ENCODE measurements at places on chromosomes 2 and 18. TPM values are rescaled to one million over a fixed set of nuclear protein-coding genes. Genes with fewer than 3 reads are reported as not detected.

DNA sequence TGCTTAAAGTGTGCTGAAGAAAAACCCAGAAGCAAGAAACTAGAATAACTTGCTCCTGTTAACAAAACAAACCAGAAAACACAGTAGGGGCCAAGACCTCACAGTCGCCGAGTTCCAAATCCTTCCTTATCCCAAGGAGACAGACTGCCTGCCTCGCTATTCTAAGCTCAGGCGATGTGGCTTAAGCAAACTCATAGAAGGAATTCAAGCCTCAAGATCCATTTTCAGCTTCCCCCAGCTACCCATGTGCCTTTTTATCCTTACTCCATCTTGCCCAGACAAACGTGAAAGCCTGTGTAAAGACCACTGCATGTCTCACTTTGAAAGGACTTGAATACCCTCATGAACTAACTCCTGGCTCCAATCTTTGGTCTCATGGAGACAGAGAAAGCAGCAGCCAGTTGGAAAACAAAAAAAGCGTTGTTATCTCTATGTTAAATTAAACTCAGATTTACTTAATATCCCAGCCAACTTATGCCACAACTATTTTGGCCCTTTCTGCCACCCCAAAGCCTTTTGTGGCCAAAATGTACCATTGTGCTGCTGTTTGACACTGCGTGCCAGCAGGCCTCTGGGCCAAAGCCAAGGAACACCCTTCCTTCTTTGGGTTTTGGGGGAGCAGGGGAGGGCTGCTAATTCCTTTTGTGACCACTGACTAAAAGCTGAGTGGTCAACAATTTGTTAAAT lies 123.2 kb upstream of the FZD5 start:
- peak overlapping the region; percentile 5 for H3K27ac ChIP-seq
- H3K36me3 ChIP-seq = no peaks in the 10 kb centered on the region
- H3K4me1 ChIP-seq = peaks cover 10% of the 10 kb centered on the region
- H3K27me3 ChIP-seq = no peaks in the 10 kb centered on the region

- no peaks in the 10 kb centered on the region for H3K36me3 ChIP-seq
- H3K4me1 ChIP-seq = peaks cover 5% of the 10 kb centered on the region
- peak; percentile 59 for DNase-seq
Observed at GRCh38 chr2:239461291-239462190, 60.7 kb upstream of the HDAC4 start.

UGT1A9 gene
- not detected for total RNA-seq

- no peak overlapping the region for H3K4me3 ChIP-seq
- peaks cover 22% of the 10 kb centered on the region for H3K27me3 ChIP-seq
- H3K27ac ChIP-seq = no peak overlapping the region
- no peaks in the 10 kb centered on the region for H3K36me3 ChIP-seq
Observed at GRCh38 chr2:239775623-239776435, 249.3 kb downstream of the NDUFA10 start.

- no peaks in the 10 kb centered on the region for H3K27me3 ChIP-seq
- DNase-seq = no peak
- peaks cover 44% of the 10 kb centered on the region for H3K4me1 ChIP-seq
- peak overlapping the region; percentile 89 for H3K27ac ChIP-seq
- H3K36me3 ChIP-seq = peaks cover 11% of the 10 kb centered on the region
Observed at GRCh38 chr2:237734905-237735623, 63.5 kb upstream of the RBM44 start.

- peaks cover 34% of the 10 kb centered on the region for H3K4me1 ChIP-seq
- H3K27me3 ChIP-seq = peaks cover 27% of the 10 kb centered on the region
- DNase-seq = no peak
- no peak overlapping the region for H3K4me3 ChIP-seq
Observed at GRCh38 chr2:66582104-66582986, 147.4 kb downstream of the MEIS1 start.

DNA sequence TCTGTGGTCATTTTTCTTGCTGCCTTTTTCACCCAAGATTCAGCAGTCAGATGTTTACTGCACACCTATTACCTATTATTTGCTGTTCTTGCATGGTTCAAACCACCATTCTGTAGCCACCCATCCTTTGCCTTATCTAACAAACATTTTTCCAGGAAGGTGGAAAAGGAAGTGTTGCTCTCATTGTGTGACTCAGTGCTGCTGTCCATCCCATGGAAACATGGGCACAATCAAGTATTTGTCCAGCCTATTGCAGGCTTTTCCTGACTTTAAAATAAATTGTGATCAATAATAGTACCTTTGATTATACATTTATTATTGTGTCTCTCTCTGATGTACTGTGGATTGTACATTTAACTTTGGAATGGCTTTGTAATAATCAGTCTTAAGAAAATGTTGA lies 53.2 kb downstream of the USP14 start:
- no peak for DNase-seq
- H3K4me1 ChIP-seq = no peaks in the 10 kb centered on the region
- H3K27me3 ChIP-seq = no peaks in the 10 kb centered on the region
- H3K27ac ChIP-seq = no peak overlapping the region

GRCh38 chr18:50117863-50118262 lies 77.1 kb downstream of the MYO5B start:
- no peak for DNase-seq
- H3K4me1 ChIP-seq = peaks cover 46% of the 10 kb centered on the region
- no peaks in the 10 kb centered on the region for H3K27me3 ChIP-seq
- H3K4me3 ChIP-seq = no peak overlapping the region
- H3K27ac ChIP-seq = peak overlapping the region; percentile 54

GRCh38 chr2:107001062-107001461 lies 115.1 kb upstream of the ST6GAL2 start:
- peaks cover 33% of the 10 kb centered on the region for H3K27me3 ChIP-seq
- H3K4me1 ChIP-seq = peaks cover 8% of the 10 kb centered on the region
- H3K27ac ChIP-seq = no peak overlapping the region
- no peaks in the 10 kb centered on the region for H3K36me3 ChIP-seq

- H3K27ac ChIP-seq = no peak overlapping the region
- no peak overlapping the region for H3K4me3 ChIP-seq
- no peaks in the 10 kb centered on the region for H3K27me3 ChIP-seq
- H3K4me1 ChIP-seq = no peaks in the 10 kb centered on the region
- DNase-seq = no peak
Observed at GRCh38 chr2:187078297-187078696, 229.3 kb upstream of the ZSWIM2 start.

DNA sequence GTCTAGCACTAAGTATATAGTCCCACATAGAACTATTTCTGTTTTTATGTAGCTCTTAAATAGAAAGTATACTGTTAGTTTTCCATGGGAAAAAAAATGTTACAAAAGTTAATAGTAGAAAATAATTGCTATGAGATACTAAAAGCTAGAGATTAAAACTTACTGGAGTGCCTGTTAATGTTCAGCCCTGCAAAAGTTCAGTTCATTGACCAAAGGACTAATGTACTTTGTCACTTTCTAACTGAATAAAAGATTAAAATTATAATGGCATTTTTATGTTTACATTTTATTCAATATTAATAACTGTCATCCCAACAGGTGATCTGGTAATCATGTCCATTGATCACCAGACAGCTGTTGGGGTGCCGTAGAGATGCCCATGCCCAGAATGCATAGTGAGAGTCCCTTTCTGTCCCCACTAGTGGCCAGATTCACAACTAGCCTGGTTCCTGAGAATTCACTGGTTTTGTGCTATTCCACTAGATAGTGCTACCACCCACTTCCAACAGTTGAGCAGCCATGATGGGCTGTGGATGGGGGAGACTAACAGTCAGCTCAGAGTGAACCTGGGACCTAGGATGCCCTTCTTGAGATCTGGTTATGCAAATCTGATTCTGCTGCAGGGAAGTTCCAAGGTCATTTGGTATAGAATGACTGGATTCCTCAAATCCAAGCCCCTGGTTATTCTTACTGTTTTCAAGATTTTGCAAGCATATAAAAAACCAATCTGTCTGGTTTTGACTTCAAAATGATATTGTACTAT lies 57.8 kb downstream of the AFTPH start:
- H3K36me3 ChIP-seq = peaks cover 14% of the 10 kb centered on the region
- H3K27me3 ChIP-seq = no peaks in the 10 kb centered on the region
- H3K4me3 ChIP-seq = no peak overlapping the region
- no peak overlapping the region for H3K27ac ChIP-seq
- no peaks in the 10 kb centered on the region for H3K4me1 ChIP-seq

GULP1 gene
- total RNA-seq = 26.3 TPM

GRCh38 chr2:190477661-190478454 lies 56.7 kb downstream of the NEMP2 start:
- H3K27me3 ChIP-seq = no peaks in the 10 kb centered on the region
- H3K27ac ChIP-seq = no peak overlapping the region
- H3K36me3 ChIP-seq = peaks cover 3% of the 10 kb centered on the region
- peak overlapping the region; percentile 17 for H3K4me3 ChIP-seq

GRCh38 chr2:5502385-5502784 lies 189.8 kb upstream of the SOX11 start:
- no peak overlapping the region for H3K4me3 ChIP-seq
- H3K27ac ChIP-seq = no peak overlapping the region
- no peaks in the 10 kb centered on the region for H3K27me3 ChIP-seq
- no peaks in the 10 kb centered on the region for H3K36me3 ChIP-seq
- no peak for DNase-seq

GRCh38 chr18:57727952-57728807 lies 74.9 kb downstream of the ATP8B1 start:
- DNase-seq = no peak
- peaks cover 23% of the 10 kb centered on the region for H3K36me3 ChIP-seq
- peak overlapping the region; percentile 86 for H3K27ac ChIP-seq
- peak overlapping the region; percentile 34 for H3K4me3 ChIP-seq
- peaks cover 7% of the 10 kb centered on the region for H3K4me1 ChIP-seq

DQX1 gene
- 1.4 TPM for total RNA-seq

FHL2 gene
- total RNA-seq = 21.9 TPM

VPS4B gene
- total RNA-seq = 57.2 TPM

DNA sequence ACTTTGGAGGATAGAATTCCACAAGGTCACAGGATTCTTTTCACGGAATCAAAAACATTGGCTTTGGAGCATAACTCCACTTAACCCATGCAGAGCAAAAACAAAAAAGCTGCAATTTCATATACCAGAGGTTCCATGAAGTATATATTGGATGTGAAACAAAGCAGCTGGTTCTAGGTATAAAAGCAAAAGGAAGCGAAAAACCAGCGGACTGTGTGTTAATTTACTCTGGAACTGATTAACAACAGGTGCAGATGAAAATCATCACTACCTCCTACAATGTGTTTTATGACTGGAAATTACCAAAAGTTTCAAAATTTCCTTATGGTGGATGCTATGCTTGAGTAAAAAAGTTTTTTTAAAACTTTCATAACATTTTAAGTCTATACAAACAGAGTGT lies 54.4 kb upstream of the LINC00305 start:
- no peaks in the 10 kb centered on the region for H3K36me3 ChIP-seq
- no peak overlapping the region for H3K27ac ChIP-seq
- H3K4me1 ChIP-seq = peaks cover 27% of the 10 kb centered on the region
- no peak for DNase-seq
- no peak overlapping the region for H3K4me3 ChIP-seq

DNA sequence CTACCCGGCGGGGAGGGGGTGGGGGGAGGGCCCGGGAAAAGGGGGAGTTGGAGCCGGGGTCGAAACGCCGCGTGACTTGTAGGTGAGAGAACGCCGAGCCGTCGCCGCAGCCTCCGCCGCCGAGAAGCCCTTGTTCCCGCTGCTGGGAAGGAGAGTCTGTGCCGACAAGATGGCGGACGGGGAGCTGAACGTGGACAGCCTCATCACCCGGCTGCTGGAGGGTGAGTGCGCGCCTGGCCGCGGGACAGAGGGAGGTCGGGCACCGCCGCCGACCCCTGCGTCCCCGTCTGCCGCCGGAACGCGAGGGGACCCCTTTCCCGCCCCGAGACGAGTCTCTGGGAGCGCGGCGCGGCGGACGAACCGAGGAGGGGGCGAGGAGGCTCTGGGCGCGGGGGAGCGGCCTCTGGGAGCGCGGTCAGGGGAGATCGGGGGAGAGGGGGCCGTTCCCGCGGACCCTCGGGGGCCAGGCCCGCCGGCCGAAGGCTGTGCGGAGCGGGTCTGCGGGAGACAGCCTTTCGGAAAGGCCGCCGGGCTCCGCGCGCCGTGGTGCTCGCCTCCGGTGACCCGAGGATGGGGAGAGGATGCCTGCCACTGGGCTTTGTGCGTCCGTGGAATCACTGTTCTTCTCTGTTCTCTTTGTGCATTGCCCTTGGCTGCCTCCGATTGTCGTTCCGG lies 463 bp downstream of the PPP1CB start:
- DNase-seq = no peak
- H3K4me3 ChIP-seq = peak overlapping the region; percentile 95
- no peaks in the 10 kb centered on the region for H3K27me3 ChIP-seq

DNA sequence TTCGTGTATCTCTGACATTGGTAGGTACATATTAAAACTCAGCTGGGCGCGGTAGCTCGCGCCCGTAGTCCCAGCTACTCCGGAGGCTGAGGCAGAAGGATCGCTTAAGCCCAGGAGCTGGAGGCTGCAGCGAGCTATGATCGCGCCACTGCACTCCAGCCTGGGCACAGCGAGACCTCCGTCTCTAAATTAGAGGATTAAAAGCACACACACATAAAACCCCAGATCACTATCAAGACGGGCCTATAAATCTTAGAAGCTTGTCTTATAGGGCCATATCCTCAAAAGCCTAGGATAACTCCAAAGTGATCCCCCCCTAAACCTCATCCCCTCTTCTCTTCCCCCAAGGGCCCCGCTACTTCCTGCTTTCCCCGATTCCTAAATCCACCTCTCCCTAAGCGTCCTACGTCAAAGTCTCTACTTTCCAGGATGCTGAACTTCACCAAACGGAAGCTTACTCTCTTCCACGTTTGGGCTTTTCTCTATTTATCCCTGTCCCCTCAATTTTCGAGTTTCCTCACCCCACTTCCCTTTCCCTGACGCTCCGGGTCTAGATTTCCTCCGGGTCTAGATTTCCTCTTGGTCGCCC lies 707 bp downstream of the KRCC1 start:
- peak overlapping the region; percentile 97 for H3K27ac ChIP-seq
- H3K4me1 ChIP-seq = peaks cover 36% of the 10 kb centered on the region
- peak overlapping the region; percentile 98 for H3K4me3 ChIP-seq
- no peak for DNase-seq
- no peaks in the 10 kb centered on the region for H3K36me3 ChIP-seq

- H3K4me3 ChIP-seq = no peak overlapping the region
- H3K27me3 ChIP-seq = no peaks in the 10 kb centered on the region
- no peak for DNase-seq
Observed at GRCh38 chr18:64097497-64097896, 51.4 kb downstream of the LINC00305 start.

DNA sequence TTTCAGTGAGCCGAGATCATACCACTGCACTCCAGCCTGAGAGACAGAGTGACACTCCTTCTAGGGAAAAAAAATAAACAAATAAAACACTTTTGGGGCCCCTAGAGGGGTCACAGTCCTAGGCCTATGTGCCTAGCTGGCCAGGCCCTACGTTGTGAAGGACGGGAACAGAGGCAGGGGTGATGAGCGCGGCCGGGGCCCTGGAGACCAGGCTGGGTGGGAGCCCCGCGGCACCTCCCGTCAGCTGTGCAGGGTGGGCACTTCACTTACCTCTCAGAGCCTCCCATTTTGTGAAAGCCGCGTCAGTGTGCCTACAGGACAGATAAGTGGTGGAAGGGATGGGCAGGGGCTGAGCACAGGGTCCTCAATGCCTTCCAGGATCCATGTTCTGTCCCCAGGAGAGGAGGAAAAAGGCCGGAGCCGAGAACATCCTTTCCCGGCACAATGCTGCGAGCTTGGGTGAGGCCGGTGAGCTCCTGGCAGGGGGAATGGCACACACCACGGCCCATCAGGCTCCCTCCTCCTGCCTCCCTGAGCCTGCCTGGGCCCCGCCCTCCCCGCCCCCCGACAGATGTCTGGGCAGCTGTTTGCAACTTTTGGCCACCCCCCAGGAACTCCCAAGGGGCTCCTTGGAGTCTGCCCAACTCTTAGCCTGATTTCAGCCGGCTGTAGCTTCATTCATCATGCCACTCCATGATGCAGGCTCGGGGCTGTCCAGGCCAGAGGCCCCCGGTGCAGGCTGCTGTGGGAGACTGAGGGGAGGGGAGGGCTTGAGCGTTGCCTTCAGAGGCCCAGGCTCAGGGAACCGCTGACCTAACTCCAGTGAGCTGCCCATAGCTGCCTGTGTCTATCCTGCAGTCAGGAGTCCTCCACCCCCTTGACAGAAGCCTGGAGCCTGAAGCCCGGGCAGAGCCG lies 196.5 kb downstream of the TFCP2L1 start:
- DNase-seq = no peak
- H3K4me1 ChIP-seq = peaks cover 13% of the 10 kb centered on the region
- no peak overlapping the region for H3K27ac ChIP-seq
- H3K27me3 ChIP-seq = peaks cover 11% of the 10 kb centered on the region

Measured in type B pancreatic cell (in vitro differentiated cells).